Colonic mucosa (tissue), 4 donors: ENCODE measurements at places on chromosomes 4 and X. TPM values are rescaled to one million over a fixed set of nuclear protein-coding genes. Genes with fewer than 3 reads are reported as not detected.

PTTG2 gene
- total RNA-seq: not detected

DNA sequence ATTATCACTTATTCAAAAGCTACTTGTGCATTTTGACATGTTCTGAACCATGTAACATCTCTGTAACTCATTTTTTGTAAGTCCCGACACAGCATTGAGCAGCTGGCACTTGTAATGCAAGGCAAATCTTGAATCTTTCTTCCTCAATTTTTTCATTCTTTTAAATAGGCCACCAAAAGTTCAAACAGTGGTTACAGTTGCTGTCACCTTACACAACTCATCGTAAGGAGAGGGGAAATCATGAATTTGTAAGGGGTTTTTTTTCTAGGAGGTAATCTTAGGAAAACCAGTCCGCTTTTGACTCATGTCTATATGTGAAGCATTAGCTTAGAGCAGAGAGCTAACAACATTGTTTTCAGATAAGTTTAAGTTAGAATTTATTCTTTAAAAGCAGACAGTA, 124.5 kb downstream of the PDLIM5 start:
- no peak for DNase-seq

- DNase-seq: no peak
These were observed 24.2 kb downstream of the TRO start for GRCh38 chrX:54944816-54945215.

DNA sequence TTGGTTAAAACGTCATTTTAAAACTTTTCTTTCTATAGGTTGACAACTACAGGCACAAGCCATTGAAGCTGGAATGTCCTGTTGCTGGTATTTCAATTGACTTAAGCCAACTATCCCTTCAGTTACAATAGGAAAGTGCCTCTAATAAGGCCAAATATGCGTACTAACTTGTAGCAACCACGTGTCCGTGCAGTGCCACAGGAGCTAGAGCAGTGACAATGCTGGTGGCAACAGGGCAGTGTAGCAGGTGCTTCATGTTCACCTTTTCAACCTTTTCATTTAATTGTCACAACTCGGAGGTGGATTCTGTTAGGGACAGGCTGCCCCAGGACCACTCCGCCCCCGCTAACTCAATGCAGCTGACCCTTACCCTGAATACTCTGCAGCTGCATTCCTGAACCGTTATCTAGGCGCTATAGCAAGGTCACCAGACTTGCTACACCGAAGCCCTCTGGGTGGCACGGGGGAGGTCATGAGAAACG, 37.7 kb downstream of the ERVMER34-1 start:
- no peak for DNase-seq

GRCh38 chr4:67762086-67762485, 7.9 kb upstream of the GNRHR start:
- no peak for DNase-seq

- no peak for DNase-seq
These were observed 12.5 kb upstream of the ART3 start for GRCh38 chr4:76061982-76062381.

- no peak for DNase-seq
These were observed 13.6 kb downstream of the SMIM10L2A start for GRCh38 chrX:135435139-135435922.

CPE gene
- 49.6 TPM for total RNA-seq

LSM6 gene
- 38.0 TPM for total RNA-seq

IL3RA gene
- 2.1 TPM for total RNA-seq

- DNase-seq: no peak
These were observed 10.8 kb upstream of the RHOH start for GRCh38 chr4:40185830-40186664.

- no peak for DNase-seq
These were observed 48.7 kb upstream of the SLC4A4 start for GRCh38 chr4:71290074-71290473.

GRCh38 chr4:40329805-40330204, 5.3 kb upstream of the CHRNA9 start:
- DNase-seq: no peak

- no peak for DNase-seq
These were observed 37.0 kb upstream of the CLNK start for GRCh38 chr4:10721616-10722015.

DNA sequence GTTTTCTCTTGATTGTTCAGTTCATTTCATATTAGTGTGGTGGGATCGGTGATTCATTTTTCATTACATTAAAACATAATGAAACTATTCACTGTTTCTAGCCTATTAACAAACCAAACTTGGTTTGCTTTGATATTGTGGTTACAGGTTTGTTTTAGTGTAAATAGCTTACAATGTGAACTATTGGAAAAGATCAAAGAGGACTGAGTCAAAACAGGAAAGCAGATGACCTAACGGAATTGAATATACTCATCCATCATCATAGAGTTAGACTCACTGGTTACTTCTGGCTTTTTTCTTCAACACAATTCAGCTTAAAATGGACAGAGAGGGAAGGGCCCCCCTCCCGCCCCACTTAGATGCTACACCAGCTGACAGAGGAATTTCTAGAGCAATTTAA, 616.2 kb upstream of the AADAT start:
- no peak for DNase-seq

SPANXA2 gene
- not detected for total RNA-seq

C4orf36 gene
- not detected for total RNA-seq
